ENCODE measurements at places on chromosomes 1 and 21.

- DNase-seq = no peak
Measured at GRCh38 chr1:33036051-33036525, 595 bp downstream of the AK2 start.

DNA sequence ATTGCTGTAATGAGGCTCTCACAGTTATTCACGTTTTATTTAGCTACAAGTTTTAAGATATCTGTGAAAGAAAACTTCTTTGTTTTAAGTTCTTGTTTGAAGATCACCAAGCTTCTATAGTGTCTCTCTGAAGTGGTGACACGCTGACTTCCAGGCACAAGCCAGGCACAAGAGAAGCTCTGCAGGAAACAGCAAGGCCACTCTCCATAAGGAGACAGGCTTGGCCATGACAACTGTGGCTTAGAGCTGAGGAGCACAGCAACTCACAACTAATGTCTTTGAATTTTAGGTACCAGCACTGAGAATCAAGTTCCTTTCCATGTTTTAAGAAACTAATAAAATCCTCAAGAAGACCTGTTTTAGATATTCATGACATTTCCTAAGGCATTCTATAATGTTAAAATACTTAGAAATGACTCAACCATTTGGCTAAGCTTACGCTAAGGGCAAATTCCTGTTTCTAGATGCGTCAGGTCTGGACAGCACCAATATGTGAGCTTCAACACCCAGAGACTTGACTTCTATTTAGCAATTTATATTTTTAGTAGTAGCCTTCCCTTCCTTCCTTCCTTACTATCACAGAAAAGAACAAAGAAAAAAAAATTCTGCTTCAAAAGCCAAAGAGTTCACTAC is 40.2 kb downstream of the APP start:
- DNase-seq = no peak

DNA sequence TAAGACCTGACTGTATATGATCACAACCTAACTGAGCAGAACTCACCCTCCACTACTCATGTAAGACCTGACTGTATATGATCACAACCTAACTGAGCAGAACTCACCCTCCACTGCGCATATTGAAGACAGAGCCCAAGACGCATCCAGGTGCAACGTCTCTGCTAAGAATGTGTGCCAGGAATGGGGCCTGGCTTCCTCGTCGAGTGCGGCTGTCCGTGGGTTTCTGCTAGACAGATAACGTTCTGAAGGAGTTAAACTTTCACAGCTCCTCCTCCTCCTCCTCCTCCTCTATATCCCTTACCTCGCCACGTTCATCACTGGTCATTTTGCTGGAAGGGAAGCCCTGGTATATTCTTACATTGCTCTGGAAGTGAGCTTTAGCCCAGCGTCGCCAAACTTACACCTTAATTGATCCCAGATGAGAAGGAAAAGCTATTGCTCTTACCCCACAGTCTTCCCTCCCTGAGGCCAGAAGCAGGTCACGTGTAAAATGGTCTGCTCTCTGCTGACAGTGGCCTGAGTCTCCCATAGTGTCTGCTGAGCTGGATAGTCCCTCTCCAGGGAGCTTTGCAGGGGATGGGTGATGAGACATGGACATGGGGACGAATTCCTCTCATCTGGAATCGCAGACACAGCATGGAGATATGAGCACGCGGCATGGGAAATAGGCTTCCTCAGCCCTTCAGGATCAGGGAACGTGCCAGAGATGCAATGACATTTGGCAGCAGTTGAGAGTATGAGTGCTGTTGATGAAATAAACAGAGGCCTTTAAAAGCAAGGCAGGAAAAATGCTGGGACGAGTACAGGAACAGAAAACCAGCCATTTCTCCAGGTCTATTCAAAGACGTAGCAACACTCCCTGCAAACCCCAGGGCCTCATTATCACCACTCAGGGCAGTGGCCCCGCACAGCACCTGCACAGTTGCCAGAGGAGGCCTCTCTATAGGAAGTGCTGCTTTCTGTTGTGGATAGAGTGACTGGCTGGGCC is 528.1 kb downstream of the KIF26B start:
- no peak for DNase-seq

- no peak for DNase-seq
Measured at GRCh38 chr1:167554028-167554779, 642 bp upstream of the CREG1 start.

DNA sequence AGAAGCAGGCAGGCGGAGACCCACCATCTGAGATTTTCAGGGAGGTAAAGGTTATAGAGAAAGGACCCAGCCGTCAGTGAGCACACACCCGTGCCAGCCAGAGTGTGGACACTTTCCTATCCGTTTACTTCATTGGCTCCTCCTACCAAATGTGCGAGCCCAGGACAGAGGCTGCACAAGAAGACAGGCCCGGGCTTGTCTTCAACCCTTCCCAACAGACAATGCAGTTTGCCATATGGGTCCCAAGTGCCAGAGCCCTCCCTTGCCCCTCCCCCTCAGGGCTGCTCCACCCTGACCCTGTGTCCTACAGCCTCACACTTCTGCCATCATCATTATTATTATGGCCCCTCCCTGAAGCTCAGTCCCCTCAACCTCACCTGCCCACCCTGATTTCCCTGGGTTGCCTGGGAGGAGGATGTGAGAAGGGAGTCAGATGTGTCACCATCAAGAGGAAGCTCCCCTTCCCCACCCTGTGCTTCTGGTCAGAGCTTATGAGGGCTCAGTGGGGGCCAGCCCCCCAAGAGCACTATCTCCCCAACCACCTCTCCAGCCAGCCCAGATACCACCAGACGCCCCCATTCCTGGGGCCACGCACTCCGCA is 9.4 kb downstream of the LAPTM5 start:
- DNase-seq = no peak

DNA sequence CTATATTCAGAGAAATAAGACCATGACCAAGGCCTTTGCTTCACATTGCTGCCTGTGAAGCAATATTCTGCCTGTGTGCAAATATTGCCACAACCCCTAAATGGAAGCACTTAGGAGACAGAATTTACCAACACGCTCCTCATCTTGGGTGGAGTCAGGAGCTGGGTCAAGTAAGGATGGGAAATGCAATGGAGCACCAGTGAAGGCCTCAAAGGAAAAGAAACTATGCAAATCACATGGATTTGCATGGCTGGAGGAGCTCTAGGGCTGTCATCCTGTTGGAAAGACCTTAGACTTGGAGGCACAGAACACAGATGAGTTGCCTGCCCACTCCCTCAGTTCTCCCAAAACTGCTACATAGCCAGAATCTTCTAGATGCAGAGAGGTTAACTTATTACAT is 435.5 kb downstream of the SIPA1L2 start:
- DNase-seq = no peak

DNA sequence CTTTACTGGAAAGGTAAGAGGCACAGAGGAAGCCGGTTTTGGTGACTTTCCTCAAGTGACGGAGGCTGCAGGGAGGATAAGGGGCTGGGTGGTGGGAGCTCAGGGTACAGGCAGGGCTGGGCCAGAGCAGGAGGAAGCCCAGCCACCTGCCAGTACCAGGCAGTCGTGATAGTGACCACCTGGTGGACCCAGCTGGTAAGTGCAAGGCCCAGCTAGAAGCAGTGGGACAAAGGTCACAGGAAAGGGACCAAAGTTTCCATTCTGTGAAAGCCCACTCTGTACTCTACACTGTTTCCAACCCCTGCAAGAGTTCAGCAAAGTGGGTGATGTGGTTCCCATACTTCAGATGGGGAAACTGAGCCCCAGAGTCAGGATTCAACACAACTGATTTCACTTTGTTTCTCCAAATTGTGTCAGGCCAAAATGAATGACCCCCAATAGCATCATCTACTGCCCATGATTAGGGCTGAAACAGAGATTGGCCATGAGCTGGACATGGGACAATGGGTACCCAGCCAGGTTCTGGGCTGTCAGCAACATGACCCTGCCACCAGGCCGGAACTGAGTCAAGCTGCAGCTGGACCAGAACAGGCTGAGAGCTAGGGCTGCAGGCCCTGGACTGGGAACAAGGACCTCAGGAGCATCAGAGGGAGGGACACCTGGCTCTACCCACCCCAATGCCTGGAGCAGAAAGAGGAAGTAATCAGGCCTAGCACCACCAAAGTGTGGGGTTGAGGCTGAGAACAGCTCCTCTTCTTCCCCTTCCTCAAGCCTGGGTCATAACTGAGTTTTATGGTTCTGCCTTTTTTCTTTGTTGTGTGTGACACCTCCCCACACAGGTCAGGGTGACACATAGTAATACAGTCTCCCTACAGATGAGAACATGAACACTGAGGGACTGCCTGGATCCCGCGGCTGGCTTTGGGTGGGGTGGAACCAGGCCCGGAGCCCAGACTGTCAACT is 50.2 kb downstream of the KCNN3 start:
- DNase-seq = peak; percentile 24

GRCh38 chr1:20474996-20475395 is 11.0 kb downstream of the CAMK2N1 start:
- no peak for DNase-seq

DNA sequence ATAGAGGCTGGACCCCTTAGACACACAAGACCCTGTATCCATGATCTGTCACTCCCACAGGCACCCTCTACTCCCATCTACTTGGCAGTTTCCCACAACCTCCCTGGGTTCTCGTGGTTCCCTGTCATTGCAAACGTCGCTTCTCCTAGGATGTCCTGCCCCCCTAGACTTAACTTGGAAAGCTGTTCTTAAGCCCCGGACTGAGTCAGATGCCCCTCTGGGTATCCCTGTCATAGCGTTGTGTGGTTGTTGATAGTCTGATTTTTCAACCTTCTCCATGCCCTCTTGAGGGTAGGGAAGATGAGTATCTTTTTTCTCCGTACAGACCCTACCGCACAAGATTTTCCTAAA is 11.8 kb downstream of the RCC1 start:
- no peak for DNase-seq

All from CD4-positive, alpha-beta T cell treated with Interferon alpha-2 for 1 hour (primary cell).